CD8-positive, alpha-beta memory T cell (primary cell): ENCODE measurements at places on chromosomes 5 and 9.
A peak's percentile ranks its signal among the peaks of the same experiment; 100 is the strongest.

DNA sequence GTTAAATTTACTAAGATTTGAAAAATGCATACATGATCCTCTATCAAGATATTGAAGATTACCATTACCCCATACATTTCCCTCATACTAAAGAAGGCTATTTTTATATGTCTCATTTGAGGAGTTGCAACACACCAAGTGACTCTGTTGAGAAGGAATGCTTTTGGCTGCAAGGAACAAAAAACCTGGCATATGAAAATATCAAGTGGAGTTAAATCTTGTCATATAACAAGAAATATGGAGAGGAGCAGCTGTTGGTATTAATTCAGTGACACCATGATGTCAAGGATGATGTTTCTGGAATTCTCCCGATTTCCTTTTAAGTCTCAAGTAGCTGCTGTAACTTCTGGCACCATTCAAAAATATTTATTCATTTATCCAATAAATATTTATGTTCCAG is 193.8 kb downstream of the CSNK1G3 start:
- no peak overlapping the region for H3K4me3 ChIP-seq
- no peaks in the 10 kb centered on the region for H3K4me1 ChIP-seq
- H3K36me3 ChIP-seq, result no peaks in the 10 kb centered on the region
- H3K27ac ChIP-seq, result no peak overlapping the region
- DNase-seq, result no peak

DNA sequence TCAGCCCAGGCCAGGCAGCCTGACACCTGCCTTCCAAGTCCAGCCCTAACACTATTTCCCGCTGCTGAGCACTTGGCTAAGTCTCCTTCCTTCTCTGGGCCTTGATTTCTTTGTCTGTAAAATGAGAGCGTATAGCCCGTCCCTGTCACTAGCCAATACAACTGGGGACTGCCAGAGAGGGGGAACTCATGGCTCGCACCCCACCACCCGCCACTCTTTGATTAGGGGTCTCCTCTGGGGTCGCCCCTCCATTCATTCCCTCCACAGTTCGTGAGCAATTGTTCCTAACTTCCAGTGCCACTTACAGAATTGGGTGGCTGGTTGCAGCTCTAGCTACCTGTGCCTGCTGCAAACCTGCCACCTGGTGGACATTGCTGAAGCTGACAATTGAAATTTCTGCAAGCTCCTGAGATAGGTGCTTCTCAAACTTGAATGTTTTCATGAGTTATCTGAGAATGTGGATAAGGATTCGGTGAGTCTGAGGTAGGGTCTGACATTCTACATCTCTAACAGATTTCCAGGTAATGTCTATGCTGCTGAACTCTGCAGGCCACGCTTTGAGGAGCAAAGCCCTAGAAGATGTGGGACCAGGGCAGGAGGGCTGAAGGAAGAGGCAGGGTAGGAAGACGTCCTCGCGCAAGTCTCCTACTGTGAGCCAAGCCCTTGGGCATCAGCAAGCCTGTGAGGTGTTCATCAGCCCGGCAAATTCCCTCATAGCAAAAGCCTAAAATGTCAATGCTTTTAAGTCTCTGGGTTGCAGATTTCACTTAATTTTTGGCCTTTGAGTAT is 13.3 kb upstream of the RECK start:
- H3K4me3 ChIP-seq, result no peak overlapping the region
- H3K27ac ChIP-seq, result no peak overlapping the region
- H3K27me3 ChIP-seq, result no peaks in the 10 kb centered on the region
- H3K36me3 ChIP-seq, result no peaks in the 10 kb centered on the region
- no peaks in the 10 kb centered on the region for H3K4me1 ChIP-seq

GRCh38 chr9:114621975-114622609 is 11.0 kb downstream of the TMEM268 start:
- H3K4me1 ChIP-seq, result peaks cover 1% of the 10 kb centered on the region
- no peak overlapping the region for H3K27ac ChIP-seq
- DNase-seq, result no peak
- H3K36me3 ChIP-seq, result peaks cover 6% of the 10 kb centered on the region
- no peaks in the 10 kb centered on the region for H3K27me3 ChIP-seq
- no peak overlapping the region for H3K4me3 ChIP-seq

DNA sequence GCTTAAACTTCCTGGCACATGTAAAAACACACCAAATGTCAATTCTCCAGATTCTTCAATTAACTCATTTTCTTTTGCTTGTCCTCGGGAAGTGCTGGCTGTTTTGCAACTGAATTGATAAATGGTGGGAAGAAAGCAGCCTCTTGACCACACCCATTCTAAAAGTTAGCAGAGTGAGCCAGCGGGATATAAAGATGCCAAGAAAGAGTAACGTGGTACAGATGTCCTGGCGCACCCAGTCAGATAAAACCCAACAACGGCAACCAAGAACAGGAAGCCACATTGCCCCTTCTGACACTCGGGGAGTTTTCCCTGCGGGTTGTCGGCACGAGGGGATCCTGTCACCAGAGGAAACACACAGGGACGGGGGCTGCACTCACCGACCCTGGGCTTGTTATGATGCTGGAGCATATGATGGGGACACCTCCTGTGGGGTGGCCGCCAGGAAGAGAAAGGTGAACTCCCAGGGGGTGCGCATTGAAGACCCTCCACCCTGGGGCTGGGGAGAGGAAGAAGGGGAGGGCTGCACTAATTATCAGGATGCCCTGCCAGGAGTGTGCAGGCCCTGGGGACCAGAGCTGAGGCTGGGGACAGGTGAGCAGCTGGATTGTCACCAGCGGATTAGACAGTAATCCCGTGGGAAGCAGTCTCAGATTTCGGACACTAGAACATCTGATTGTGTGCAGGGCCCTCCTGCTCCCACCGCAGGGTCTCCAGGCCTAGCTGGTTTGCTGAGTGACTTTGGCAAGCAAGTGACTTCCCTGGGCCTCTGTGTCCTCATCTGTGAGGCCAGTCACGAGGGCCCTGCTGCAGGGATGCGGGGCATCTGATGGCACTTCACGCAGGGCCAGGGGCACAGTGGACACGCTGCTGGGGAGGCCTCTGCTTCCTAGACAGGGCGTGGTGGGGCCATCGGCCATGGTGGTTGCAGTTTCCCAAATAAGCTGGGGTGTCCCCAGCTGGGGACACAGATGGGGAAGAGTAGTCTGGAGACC is 59.2 kb downstream of the CRB2 start:
- no peak for DNase-seq
- no peaks in the 10 kb centered on the region for H3K4me1 ChIP-seq
- no peak overlapping the region for H3K27ac ChIP-seq
- no peaks in the 10 kb centered on the region for H3K27me3 ChIP-seq
- H3K4me3 ChIP-seq, result no peak overlapping the region

GRCh38 chr9:132077881-132078698 is 1.6 kb downstream of the MED27 start:
- peaks cover 16% of the 10 kb centered on the region for H3K36me3 ChIP-seq
- H3K27ac ChIP-seq, result no peak overlapping the region
- peaks cover 25% of the 10 kb centered on the region for H3K4me1 ChIP-seq
- peak overlapping the region; percentile 89 for H3K4me3 ChIP-seq

DNA sequence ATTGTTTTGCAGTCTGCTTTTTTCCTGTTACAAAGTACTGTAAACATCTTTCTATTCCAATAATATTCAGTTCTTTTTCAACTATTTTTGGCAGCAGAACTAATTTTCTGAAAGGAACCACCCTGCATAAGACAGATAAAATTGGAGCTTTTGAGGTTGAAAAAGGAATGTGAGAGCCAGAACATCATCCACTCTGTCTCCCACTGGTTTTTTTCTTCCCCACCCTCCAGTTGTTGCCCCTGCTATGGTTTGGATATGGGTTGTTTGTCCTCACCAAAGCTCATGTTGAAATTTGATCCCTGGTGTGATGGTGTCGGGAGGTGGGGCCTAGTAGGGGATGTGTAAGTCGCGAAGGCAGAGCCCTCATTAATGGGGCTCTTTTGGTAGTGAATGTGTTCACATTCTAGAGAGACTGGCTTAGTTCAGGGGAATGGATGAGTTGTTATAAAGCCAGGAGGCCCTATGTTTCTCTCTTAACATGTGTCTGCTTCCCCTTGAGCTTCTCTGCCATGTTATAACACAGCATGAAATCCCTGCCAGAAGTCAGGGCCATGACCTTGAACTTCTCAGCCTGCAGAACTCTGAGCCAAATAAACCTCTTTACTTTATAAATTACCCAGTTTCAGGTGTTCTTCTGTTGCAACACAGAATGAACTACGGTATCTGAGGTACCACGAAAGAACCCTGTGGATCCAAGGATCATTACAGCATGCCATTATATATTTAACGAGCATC is 34.8 kb upstream of the MAST4 start:
- no peaks in the 10 kb centered on the region for H3K4me1 ChIP-seq
- no peaks in the 10 kb centered on the region for H3K27me3 ChIP-seq
- no peaks in the 10 kb centered on the region for H3K36me3 ChIP-seq
- no peak overlapping the region for H3K27ac ChIP-seq
- no peak overlapping the region for H3K4me3 ChIP-seq
- no peak for DNase-seq
